HuH-7.5 (cell line): ENCODE measurements at places on chromosomes 12 and 14.

- DNase-seq, result peak; percentile 51
Observed at GRCh38 chr12:113818833-113819232, 147.3 kb downstream of the RBM19 start.

- no peak for DNase-seq
Observed at GRCh38 chr14:31692376-31692781, 131.2 kb downstream of the NUBPL start.

- DNase-seq, result no peak
Observed at GRCh38 chr12:102144221-102144620, 24.2 kb downstream of the PARPBP start.

- no peak for DNase-seq
Observed at GRCh38 chr12:96146747-96147146, 47.4 kb upstream of the ELK3 start.

GRCh38 chr12:52032446-52032803, 18.8 kb upstream of the NR4A1 start:
- no peak for DNase-seq

DNA sequence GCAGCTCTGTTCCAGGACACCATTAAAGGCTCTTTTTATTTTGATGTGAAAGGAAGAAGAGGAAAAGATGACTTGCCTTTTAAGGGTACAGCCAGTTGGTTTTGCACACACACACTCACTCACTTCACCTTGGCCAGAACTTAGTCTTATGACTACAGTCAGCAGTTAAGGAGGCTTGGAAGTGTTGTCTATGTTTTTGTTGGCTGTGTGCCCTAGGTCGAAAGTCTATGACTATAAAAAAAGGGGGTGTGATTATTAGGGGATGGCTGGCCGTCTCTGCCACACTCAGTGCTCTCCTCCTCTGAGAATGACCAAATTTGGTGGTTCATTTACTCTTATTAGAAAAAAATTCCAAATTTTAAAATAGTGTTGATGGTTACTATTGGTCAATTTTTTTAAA, 139.5 kb upstream of the OTX2 start:
- DNase-seq, result no peak

DNA sequence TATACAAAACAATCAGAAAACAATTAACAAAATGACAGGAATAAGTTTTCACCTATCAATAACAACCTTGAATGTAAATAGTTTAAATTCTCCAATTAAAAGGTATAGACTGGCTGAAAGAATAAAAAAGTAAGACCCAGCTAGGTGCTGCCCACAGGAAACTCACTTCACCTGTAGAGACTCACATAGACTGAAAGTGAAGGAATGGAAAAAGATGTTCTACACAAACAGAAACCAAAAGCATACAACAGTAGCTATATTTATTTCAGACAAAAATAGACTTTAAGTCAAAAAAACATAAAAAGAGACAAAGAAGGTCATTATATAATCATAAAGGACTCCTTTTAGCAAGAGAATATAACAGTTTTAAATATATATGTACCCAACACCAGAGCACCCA, 152.4 kb upstream of the PWP1 start:
- no peak for DNase-seq

DNA sequence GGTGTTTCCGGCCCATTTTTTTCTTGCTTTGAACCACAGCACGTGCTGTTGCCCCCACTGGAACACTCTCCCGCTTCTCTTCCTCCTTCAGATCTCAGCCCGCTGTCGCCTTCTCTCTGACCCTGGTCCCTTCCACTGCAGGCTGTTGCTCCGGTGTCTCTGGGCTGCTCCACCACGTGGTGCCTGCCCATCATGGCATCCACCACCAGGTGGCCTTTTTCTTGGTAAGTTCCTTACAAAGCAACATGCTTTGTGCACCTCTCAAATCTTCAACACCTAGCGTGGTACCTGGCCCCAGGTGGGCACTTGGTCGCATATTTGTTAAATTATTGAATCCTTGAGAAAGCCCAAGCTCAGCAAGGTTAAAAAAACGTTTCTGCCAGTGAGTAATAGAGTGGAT, 19.1 kb downstream of the TUNAR start:
- DNase-seq, result peak; percentile 45

DNA sequence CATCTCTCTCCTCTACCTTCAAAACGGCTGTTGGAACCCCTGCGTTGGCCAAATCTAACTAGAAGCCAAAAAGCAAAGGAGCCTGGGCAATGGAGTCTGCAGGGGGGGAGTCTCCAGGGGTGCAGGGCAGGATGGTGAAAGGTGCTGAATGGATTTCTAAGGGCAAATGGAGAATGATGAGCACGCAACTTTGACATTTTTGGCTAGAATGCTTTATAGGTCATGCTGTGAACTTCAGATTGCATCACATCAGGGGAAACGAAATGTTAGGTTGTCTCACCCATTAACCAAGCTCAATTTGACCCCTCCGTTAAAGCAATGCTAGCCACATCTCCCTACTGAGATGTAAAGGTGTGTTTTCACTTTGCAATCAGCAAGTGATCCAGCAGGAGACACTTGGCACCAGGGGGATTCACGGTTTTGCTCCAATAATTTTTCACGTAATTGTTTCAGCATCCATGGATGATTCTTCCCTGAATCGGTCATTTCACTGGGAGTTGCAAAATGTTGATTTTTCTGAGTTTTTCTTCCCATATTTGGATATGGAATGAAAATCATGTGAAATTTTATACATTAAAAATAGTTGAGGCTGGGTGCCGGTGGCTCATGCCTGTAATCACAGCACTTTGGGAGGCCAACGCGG, 78.0 kb upstream of the MDM1 start:
- DNase-seq, result no peak

DNA sequence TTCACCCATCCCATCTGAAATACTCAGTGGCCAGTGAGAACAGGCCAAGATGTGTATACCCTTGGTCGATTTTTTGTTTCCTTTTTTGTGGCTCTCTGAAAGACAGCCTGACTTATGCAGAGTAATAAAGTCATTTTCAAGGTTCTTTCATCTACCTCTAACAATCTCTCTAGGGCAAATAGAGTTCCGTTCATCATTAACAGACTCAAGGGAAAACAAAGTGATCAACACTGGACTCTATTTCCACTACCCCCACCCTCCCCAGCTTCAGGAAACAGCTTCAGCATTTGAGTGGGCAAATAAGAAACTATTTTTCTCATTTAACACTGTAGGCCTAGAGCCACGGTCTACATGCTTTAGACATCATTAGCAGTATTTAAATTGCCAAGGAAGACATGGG, 15.9 kb downstream of the PRKAB1 start:
- no peak for DNase-seq

GRCh38 chr14:53384073-53384472, 230.9 kb upstream of the DDHD1 start:
- no peak for DNase-seq

DNA sequence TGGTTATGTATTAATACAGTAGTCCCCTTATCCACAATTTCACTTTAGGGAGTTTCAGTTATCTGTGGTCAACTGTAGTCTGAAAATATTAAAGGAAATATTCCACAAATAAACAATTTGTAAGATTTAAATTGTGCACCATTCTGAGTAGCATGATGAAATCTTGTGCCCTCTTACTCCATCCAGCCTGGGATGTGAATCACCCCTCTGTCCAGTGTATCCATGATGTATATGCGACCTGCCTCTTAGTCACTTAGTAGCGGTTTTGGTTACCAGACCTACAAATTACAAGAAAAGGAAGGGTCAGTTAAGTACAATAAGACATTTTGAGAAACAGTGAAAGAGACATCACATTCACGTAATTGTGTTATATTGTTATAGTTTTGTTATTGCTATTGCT, 39.9 kb upstream of the MDGA2 start:
- DNase-seq, result no peak

GRCh38 chr12:20523658-20524057, 155.3 kb downstream of the PDE3A start:
- DNase-seq, result no peak

- DNase-seq, result no peak
Observed at GRCh38 chr12:80374615-80375014, 69.4 kb upstream of the PTPRQ start.

DNA sequence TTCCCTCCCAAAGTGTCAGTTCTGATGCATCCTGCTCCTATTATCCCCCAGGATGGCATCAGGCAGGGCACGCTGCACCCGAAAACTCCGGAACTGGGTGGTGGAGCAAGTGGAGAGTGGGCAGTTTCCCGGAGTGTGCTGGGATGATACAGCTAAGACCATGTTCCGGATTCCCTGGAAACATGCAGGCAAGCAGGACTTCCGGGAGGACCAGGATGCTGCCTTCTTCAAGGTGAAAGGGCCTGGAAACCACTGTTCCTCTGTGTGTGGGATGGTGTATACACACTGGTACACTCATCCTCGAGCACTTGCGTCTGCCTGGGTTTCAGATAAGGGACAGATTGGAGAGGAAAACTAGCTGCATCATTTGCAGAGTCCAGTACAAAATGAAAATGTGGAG, 1.0 kb downstream of the IRF9 start:
- DNase-seq, result no peak

GRCh38 chr12:20757-21156, 45.8 kb upstream of the IQSEC3 start:
- DNase-seq, result no peak

DNA sequence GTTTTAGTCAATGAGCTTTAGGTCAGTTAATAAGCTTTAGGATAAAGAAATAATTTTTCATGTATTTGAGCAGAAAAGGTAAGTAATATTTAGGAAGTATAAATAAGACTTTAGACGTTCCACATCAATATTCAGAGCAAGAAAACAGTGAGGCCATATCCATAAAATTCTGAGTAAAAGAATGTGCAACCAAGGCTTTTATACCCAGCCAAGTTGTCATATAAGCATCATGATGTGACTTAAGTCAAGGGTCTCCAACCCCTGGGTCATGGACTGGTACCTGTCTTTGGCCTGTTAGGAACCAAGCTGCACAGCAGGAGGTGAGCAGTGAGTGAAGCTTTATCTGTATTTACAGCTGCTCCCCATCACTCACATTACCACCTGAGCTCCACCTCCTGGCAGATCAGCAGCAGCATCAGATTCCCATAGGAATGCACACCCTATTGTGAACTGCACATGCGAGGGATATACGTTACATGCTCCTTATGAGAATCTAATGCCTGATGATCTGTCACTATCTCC, 74.1 kb downstream of the ZNF664 start:
- DNase-seq, result no peak

- no peak for DNase-seq
Observed at GRCh38 chr12:124503305-124503704, 64.1 kb downstream of the NCOR2 start.

DNA sequence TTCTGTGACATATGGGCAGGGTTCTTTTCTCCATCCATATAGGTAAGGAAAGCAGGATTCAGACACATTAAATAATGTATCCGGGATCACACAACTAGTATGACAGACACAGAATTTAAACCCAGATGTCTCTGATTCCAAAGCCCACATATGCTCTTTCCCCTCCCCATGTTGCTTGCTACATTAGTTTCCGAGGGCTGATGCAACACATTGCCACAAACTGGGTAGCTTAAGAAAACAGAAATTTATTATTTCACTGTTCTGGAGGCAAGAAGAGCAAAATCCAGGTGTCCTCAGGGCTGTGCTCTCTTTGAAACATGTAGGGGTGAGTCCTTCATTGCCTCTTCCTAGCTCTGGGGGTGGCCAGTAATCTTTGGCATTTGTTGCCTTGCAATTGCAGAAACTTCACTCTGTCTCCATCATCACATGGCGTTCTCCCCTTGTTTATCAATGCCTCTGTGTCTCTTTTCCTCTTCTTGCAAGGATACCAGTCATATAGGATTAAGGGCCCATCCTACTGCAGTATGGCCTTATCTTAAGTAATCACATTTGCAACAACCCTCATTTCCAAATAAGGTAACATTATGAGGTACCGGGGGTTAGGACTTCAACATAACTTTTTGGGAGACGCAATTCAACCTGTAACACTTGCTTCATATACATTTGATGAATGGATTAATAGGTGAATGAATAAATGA, 83.0 kb upstream of the CCND2 start:
- DNase-seq, result no peak

DNA sequence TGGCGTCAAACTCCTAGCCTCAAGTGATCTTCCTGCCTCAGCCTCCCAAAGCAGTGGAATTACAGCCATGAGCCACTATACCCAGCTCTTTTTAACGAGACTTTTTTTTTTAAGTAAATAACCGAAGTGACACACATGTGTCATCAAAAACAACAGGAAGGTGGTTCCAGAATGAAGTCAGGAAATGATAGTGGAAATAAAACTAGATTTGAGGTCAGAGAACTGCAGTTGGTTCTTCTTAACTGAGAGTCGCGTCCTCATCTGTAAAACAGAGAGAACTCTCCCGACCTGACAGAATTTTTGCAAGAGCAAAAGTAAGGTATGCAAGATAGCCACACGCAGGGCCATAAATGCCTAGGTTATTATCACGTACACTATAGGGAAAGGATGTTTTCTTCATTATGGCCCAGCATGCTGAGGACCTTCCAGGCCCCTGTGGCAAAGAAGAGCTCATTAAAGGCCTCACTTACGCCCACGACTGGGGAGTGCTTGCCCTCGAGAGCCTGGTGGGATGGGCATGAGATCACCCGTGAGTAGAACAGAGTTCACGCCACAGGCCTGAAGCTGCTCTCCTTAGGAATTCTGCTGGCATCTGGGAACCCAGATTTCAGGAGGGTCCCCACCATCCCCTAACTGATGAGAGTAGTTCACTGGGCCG, 67.2 kb downstream of the SCARB1 start:
- no peak for DNase-seq

DNA sequence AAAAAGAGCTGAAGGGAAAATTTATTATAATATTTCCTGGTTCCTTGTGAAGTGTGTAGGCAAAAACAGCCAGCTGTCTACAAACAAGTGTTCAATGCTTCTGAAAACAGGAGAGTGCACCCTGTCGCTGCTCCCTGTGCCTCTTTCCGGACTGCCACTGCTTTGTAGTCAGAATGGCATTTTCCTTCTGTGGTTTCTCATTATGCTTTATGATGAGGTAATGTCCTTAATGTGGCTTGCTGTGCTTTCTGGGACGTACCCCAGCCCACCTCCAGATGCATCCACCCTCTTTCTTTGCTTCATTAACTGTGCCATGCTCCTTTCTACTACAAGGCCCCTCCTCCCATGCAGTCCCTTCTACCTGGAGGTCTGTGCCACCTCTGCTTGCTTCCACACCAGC, 148.1 kb downstream of the SYT1 start:
- no peak for DNase-seq

- DNase-seq, result no peak
Observed at GRCh38 chr12:109831365-109831764, 1.8 kb downstream of the TRPV4 start.

DNA sequence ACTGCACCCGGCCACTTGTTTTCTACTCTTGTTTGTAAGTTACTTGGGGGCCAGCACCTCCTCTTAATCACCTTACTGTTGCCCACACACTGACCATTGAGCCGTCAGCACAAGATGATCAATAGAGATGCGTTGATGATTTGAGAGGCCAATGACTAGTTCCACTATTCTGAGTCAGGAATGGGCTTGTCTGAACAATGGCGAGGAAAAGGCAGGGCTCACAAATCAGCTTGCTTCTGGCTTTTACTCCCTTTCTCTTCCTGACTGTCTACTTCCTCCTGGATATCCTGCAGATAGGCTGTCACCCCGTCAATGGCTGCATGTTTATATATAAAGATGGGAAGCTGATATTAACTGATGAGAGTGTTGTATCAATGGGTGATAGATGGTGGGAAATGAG, 29.1 kb upstream of the HDAC7 start:
- DNase-seq, result no peak

DNA sequence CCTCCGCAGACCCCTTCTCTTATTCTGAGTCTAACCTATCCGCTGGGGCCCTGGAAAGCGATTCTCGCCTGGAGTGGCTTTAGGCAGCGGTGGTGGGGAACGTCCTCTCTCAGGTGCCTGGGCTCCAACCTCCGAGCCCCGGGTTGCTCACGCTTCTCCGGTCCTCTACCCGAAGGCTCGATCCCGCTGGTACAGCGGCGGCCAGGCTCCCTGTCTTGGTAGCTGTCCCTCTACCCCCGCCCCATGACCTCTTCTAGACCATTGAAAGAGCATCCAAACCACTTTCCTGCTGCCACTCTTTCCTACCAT, 505 bp upstream of the HEBP1 start:
- peak; percentile 51 for DNase-seq
